ENCODE measurements at places on chromosomes 7 and 10. TPM values are rescaled to one million over a fixed set of nuclear protein-coding genes. Genes with fewer than 3 reads are reported as not detected.
A peak's percentile ranks its signal among the peaks of the same experiment; 100 is the strongest.

The CYP3A7 gene
- total RNA-seq: not detected

- H3K27ac ChIP-seq: no peak overlapping the region
- peaks cover 12% of the 10 kb centered on the region for H3K4me1 ChIP-seq
Observed at GRCh38 chr10:93749218-93749799, 8.4 kb upstream of the LGI1 start.

GRCh38 chr10:28722065-28722803, 44.9 kb downstream of the BAMBI start:
- peak; percentile 35 for DNase-seq
- H3K27me3 ChIP-seq: no peaks in the 10 kb centered on the region
- peak overlapping the region; percentile 77 for H3K4me3 ChIP-seq
- H3K4me1 ChIP-seq: peaks cover 21% of the 10 kb centered on the region

DNA sequence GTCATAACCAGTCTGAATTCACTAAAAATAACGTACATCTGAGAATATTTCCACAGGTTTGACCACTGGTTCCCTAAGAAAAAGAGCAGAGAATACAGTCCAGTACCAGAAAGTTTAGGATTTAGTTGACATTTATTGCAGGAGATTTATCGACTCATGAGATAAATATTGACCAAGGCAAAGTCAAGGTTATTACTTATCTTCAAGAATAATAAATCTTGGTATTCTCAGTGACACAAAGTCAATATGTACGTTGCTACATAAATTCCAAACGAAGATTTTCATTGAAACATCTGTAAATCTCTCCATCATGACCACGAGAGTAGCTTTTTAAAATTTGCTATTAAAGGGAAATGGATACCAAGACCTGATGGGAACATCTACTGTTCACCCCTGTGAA, 39.4 kb upstream of the GRB10 start:
- H3K27ac ChIP-seq: peak overlapping the region; percentile 90
- no peaks in the 10 kb centered on the region for H3K36me3 ChIP-seq
- peak; percentile 56 for DNase-seq
- peaks cover 48% of the 10 kb centered on the region for H3K4me1 ChIP-seq
- H3K4me3 ChIP-seq: no peak overlapping the region

DNA sequence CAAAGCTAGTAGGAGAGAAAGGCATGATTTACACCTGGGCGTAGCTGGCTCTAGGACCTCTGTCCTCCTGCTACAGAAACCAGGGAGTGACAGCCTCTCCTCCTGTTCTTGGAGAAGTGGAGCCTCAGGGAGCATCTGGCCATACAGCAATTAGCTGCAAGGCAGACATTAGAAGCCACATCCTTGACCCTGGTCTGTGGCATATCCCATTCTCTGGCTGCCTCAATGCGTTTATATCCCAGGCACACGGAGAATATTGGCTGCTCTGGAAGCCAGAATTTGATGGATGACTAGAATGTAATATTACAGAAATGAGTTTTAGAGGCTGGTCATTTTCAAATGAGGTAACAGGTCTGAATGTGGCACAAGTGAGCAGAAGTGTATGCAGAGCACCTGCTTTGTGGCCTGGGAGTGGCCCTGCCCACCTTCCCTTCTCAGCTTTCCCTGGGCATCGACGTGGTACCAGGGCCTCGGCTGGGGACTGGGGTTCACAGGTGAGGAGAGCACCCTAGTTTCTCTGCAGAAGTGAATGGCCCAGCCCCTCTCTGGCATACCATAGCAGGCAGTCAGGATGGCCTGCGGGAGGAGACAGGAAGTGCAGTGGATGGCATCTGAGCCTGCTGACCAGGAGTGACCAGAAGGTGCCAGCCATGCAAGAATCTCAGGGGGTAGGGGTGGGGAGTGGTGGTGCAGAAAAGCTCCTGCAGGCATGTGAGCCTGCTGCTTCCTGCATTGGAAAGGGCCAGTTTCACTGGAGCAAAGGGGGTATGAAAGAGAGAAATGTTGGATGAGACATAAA, 367.2 kb upstream of the ZNF32 start:
- H3K4me1 ChIP-seq: no peaks in the 10 kb centered on the region
- H3K27ac ChIP-seq: no peak overlapping the region
- H3K4me3 ChIP-seq: no peak overlapping the region
- no peak for DNase-seq

The WDR91 gene
- total RNA-seq: 12.3 TPM

The C10orf105 gene
- total RNA-seq: not detected

DNA sequence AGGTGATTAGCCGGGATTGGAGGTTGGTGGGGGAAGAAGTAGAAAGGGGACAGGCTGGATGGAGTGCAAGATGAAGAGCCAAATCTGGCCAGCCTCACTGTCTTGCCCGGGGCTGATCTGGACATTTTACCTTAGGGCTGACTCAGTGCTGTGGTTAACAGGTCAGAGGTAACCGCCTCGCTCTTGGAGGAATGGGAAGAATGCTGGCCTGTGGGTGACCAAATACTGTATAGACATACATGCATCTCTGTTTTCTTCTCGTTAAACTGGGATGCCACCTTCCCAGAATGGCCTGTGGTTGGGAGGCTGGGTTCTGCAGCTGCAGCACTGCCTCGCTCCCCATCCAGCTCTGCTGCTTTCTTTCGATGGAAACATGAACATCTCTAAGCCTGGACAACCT, 120.0 kb downstream of the SEC23IP start:
- H3K36me3 ChIP-seq: no peaks in the 10 kb centered on the region
- no peaks in the 10 kb centered on the region for H3K27me3 ChIP-seq
- DNase-seq: peak; percentile 87
- H3K4me3 ChIP-seq: no peak overlapping the region
- H3K4me1 ChIP-seq: peaks cover 15% of the 10 kb centered on the region

DNA sequence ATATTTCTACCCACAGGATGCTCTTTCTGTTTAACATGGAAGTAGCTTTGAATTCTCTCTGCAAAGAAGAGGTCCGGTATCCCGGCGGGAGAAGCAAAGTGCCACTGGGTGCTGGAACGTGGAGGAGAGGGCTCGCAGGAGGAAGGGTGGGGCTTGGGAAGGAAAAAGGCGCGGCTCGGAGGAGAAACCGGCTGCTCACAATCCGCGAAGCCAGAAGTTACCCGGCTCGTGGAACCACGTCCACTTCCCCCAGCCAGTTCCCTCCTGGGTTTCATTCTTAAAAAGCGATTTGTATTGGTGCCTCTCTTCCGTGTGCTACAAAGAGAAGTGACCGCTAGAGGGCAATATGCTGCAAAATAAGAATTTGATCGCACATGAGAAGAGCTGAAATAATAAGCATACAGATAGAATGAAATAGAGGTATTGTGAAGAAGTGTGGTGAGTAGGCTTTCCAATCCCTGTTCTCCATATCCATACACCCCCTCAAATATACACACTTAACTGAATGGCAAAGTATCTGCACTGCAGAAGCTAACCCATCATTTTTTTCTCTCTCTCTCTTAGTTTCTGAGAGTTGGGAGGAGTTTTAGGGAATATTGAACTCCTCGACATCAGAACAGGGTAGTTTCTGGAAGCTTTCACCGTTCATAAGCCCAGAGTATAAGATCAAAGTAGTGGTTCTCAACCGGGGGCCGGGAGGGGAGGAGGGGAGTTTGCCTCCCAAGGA, 31.1 kb downstream of the TRIL start:
- no peak overlapping the region for H3K27ac ChIP-seq
- H3K36me3 ChIP-seq: no peaks in the 10 kb centered on the region
- DNase-seq: peak; percentile 96
- peak overlapping the region; percentile 75 for H3K4me3 ChIP-seq

- no peak overlapping the region for H3K27ac ChIP-seq
- H3K4me1 ChIP-seq: peaks cover 5% of the 10 kb centered on the region
- no peak overlapping the region for H3K4me3 ChIP-seq
- H3K36me3 ChIP-seq: no peaks in the 10 kb centered on the region
Observed at GRCh38 chr7:2785071-2785500, 59.0 kb downstream of the GNA12 start.

DNA sequence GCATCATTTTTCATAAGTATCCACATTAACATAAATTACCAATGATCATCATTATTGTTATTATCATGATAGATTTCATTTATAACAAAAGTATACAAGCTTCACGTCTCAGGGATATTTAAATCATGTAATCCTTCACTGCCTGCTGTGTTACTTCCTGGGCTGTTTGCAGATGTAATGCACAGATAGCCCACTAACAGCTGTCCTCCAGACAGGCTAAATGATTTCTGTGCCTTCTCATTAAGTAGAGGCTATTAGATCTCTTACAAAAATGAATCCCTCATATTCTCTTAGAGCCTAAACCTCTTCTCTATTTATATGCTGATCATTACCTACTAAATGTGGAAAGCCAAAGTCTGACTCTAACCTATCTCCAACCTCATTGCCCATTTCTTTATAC, 9.3 kb downstream of the PCLO start:
- no peaks in the 10 kb centered on the region for H3K27me3 ChIP-seq
- DNase-seq: no peak
- peaks cover 32% of the 10 kb centered on the region for H3K4me1 ChIP-seq
- no peak overlapping the region for H3K4me3 ChIP-seq

DNA sequence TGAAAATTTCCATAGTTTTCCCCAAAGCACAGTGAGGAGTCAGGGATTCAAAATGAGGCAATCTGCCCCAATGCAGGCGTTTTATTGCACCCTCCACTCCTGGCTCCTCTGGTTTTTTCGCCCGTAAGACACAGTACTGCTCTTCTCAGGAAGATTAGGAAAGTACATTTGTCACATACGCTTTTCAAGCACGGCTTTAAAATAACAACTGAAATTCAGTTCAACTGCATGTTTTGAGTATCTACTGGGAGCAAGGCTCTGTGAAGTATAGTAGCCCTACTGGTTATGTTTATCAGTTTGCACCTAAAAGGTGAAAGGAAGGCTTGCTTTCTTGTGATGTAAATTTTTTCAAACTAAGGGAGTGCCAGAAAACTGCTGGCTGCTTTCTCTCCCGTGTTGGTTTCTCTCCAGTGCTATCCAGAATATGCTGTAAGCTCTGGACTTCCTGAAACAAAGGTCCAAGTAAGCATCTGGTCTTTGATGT, 1.9 kb upstream of the SGMS1 start:
- H3K27ac ChIP-seq: peak overlapping the region; percentile 89
- H3K36me3 ChIP-seq: no peaks in the 10 kb centered on the region
- peaks cover 23% of the 10 kb centered on the region for H3K4me1 ChIP-seq
- H3K4me3 ChIP-seq: peak overlapping the region; percentile 74
- H3K27me3 ChIP-seq: no peaks in the 10 kb centered on the region
- DNase-seq: no peak

The HMX3 gene
- total RNA-seq: not detected

The DNAH11 gene
- total RNA-seq: 5.2 TPM

- H3K4me1 ChIP-seq: peaks cover 5% of the 10 kb centered on the region
- H3K27me3 ChIP-seq: peaks cover 34% of the 10 kb centered on the region
- H3K4me3 ChIP-seq: peak within 1 kb of the TSS; percentile 68
Observed at GRCh38 chr10:111076682-111077478, at the start of gene ADRA2A. ADRA2A (plus strand) TSS chr10:111077029; CDS start chr10:111077997, 968 bp downstream.

DNA sequence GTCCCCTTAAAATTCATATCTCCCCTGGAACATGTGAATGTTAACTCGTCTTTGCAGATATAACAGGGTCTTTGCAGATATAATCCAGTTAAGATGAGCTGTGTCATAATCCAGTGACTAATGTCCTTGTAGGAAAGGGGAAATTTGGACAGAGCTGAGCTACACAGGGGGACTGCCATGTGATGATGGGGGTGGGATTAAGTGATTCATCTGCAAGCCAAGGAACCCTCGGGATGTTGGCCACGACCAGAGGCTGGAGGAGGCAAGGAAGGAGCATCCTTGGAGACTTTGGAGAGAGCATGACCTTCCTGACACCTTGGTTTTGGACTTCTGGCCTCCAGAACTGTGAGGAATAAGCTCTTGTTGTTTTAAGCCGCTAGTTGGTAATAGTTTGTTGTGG, 153.9 kb upstream of the PCBD1 start:
- DNase-seq: no peak
- H3K27ac ChIP-seq: no peak overlapping the region
- no peaks in the 10 kb centered on the region for H3K4me1 ChIP-seq
- no peaks in the 10 kb centered on the region for H3K36me3 ChIP-seq

DNA sequence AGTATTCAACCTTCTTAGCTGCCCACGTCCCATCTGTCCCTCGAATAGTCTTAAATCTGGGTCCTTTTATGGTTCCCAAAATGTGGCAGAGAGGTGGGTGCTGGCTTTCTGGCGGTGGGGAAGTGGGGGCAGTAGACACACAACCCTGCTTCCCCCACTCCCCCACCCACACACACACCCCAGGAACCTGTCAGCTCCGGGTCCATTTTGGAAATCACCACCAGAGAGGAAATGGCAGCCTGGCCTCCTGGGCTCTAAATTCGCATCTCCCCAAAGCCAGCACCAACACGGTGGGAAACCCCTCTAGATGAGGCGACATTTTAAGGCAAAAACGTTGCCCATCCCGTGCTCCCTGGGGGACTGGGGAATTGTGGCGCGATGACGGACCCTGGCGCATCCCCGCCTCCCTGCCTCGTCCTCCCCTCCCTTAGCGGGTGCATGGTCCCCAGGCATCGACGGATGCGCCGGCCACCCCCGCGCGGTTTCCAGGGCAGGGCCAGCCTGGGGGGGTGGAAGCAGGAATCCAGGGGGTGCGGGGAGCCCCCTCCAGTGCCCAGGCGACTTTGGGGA, 702 bp downstream of the TMEM130 start:
- H3K4me1 ChIP-seq: no peaks in the 10 kb centered on the region
- H3K27me3 ChIP-seq: no peaks in the 10 kb centered on the region
- no peak overlapping the region for H3K4me3 ChIP-seq
- no peak for DNase-seq
- no peaks in the 10 kb centered on the region for H3K36me3 ChIP-seq

DNA sequence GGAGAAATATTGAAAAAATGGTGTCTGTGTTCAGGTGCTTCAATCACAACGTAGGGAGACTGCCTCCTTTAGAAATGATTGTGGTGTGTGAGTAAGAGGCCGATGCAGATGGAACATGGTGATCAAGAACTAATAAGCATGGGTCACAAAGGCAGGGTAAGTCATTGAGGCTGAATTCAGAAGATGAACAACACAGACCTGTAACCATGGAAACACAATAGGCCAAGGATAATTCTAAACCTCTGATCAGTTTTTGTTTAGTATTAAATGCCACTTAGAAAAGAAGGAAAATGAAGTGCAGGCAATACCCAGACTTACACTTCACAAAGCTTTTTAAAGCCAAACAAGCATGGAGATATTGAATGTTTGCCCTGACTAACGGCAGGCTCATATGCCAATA, 32.8 kb upstream of the TAS2R16 start:
- peaks cover 14% of the 10 kb centered on the region for H3K4me1 ChIP-seq
- H3K36me3 ChIP-seq: no peaks in the 10 kb centered on the region
- H3K27me3 ChIP-seq: no peaks in the 10 kb centered on the region
- no peak overlapping the region for H3K27ac ChIP-seq

DNA sequence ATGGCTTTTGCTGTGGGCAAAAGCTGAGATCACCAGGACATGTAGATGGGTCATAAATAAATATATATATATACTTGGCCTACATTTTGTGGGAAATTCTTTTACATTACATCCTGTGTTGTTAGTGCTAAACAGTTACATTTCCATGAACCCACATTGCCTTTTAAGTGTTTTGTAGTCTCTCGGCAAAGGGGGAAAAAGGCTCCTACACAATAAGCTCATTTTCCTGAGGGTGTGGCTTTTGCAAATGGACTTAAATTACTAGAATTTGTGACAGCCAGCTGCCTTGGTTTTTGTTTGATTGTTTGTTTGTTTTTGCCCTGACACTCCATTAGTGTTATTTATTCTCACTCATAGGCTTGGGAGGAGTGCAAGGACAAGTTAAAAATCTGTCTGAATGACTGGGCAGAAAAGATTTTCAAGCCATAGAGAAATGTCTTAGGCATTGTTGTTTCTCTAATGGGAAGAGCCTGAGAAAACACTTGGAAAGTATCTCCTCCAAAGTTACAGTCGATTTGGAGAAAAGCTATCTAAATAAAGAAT, 128.8 kb downstream of the DGKB start:
- H3K4me1 ChIP-seq: peaks cover 12% of the 10 kb centered on the region
- H3K27ac ChIP-seq: no peak overlapping the region
- H3K27me3 ChIP-seq: no peaks in the 10 kb centered on the region
- H3K4me3 ChIP-seq: no peak overlapping the region

GRCh38 chr10:18219146-18219545, 78.9 kb downstream of the CACNB2 start:
- DNase-seq: no peak
- no peaks in the 10 kb centered on the region for H3K4me1 ChIP-seq
- no peaks in the 10 kb centered on the region for H3K27me3 ChIP-seq
- no peaks in the 10 kb centered on the region for H3K36me3 ChIP-seq

Data from PC-3 (cell line).